ENCODE measurements at places on chromosomes 4 and X. TPM values are rescaled to one million over a fixed set of nuclear protein-coding genes. Genes with fewer than 3 reads are reported as not detected.

RS1 gene
- not detected for polyA plus RNA-seq

- no peak for DNase-seq
Observed at GRCh38 chrX:19836337-19836736, 51.1 kb downstream of the SH3KBP1 start.

- DNase-seq: no peak
Observed at GRCh38 chr4:12499693-12500092, 984.4 kb downstream of the RAB28 start.

GRCh38 chr4:81446634-81447033, 25.1 kb downstream of the RASGEF1B start:
- DNase-seq: no peak

GRCh38 chrX:54407266-54407665, 32.9 kb upstream of the TSR2 start:
- no peak for DNase-seq

GRCh38 chr4:113666386-113667114, 95.0 kb downstream of the CAMK2D start:
- DNase-seq: no peak

VCX3A gene
- polyA plus RNA-seq: not detected
